ENCODE measurements at places on chromosomes 11 and 22.

GRCh38 chr11:78350091-78350645 lies 67.5 kb downstream of the GAB2 start:
- DNase-seq, result no peak

DNA sequence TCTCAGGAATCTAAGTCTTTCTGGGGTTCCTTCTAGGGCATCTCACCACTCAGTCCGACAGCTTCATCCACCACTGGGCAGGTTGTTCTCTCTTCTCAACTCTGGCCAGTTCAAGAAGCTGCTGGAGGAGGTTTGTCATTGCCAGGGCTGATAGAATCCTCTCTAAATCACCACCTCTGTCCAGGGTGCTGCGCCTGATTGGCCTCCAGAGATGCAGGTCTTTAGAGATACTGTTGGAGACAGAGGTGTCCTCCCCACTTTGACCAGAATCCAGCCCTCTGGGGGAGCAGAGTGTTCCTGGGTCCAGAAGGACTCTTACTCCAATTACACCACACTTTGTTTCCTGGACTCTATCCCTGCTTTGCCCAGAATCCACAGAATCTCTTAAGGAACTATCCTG lies 90.2 kb downstream of the NELL1 start:
- no peak for DNase-seq

GRCh38 chr11:95434489-95435057 lies 203.6 kb upstream of the SESN3 start:
- DNase-seq, result no peak

GRCh38 chr11:120260616-120261015 lies 20.7 kb downstream of the POU2F3 start:
- no peak for DNase-seq

GRCh38 chr11:110337570-110338193 lies 41.3 kb upstream of the RDX start:
- DNase-seq, result no peak

DNA sequence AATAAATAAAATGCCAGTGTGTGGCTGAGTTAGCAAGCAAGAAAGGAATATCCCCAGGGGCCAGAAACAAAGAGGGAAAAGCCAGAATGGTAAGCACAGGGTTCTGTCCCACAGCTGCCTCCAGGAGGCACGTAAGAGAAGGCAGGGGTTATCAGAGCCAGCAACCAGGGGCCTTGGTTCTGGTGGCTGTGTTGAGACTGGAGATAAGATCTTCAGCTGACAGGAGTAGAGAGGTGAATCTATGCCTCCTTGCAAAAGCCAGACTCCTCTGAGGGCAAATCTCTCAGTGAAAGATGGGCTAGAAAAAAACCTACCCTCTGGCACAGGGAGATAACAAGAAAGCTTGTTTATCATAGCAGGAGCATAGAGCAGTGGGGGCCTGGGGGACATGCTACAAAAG lies 29.8 kb upstream of the NFAM1 start:
- DNase-seq, result no peak

GRCh38 chr22:43515902-43516301 lies 104.1 kb downstream of the MPPED1 start:
- no peak for DNase-seq

- no peak for DNase-seq
These were observed 22.9 kb downstream of the TRIM22 start for GRCh38 chr11:5712507-5712906.

DNA sequence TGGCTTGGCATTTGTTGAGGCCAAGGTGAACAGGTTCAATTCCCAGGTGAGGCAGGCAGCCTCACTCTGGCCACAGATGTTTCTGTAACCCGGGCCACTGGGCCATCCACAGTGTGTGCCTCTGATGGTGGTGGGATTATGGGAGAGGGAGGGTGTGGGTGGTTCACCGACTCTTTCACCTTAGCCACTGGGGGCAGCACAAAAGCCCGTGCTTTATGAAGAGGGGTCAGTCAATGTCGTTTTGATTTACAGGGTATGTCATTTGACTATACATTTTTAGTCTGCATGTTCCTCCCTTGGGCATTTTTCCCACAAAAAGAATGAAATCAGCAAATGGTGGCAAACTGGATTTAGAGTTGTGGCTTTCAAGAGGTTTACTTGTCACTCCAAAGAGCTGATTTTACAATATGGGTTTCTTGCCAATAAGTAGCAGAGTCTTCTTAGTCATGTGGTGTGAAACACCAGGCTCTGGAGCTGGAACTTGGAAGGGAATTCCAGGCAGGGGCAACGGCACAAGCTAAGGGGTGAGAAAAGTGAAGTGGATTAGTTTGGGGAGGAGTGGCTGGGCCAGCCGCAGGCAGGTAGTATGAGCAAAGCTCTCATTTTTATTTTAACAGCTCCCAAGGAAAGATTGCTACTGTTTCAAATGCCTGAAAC lies 217.8 kb upstream of the ZBED5 start:
- DNase-seq, result no peak

DNA sequence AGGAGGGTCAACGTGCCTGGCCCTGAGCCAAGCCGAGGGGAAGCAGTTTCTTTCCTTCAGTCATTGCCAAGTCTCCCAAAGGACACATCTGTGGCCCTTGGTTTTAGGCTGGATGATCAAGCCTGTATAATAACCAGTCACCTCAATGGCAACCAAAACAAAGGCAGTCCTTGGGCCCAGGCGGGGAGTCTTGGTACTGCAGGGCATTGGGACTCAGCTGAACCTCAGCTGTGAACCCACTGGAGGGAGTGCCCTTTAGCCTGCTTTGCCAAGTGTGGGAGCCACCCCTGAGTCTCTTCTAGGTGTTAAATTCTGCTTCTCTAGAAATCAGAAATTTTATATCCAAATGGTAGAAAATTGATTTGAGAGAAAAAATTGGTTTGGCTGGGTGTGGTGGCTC lies 36.9 kb downstream of the CPT1A start:
- DNase-seq, result no peak

DNA sequence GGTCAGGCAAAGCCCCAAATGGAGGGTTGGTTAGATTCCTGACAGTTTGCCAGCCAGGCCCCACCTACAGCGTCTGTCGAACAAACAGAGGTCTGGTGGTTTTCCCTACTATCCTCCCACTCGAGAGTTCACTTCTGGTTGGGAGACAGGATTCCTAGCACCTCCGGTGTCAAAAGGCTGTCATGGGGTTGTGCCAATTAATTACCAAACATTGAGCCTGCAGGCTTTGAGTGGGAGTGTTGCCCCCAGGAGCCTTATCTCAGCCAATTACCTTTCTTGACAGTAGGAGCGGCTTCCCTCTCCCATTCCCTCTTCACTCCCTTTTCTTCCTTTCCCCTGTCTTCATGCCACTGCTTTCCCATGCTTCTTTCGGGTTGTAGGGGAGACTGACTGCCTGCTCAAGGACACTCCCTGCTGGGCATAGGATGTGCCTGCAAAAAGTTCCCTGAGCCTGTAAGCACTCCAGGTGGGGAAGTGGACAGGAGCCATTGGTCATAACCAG lies 4.7 kb upstream of the TTC36 start:
- DNase-seq, result no peak

GRCh38 chr22:49583341-49583740 lies 244.3 kb downstream of the BRD1 start:
- DNase-seq, result no peak

- DNase-seq, result no peak
These were observed 6.0 kb upstream of the SCGB2A2 start for GRCh38 chr11:62264004-62264403.

Measured in activated T-cell treated with anti-CD3 and anti-CD28 coated beads for 48 hours (primary cell).